ENCODE measurements at places on chromosomes 5 and 9.

GRCh38 chr5:96023518-96023917 lies 61.9 kb upstream of the ELL2 start:
- no peak for DNase-seq

DNA sequence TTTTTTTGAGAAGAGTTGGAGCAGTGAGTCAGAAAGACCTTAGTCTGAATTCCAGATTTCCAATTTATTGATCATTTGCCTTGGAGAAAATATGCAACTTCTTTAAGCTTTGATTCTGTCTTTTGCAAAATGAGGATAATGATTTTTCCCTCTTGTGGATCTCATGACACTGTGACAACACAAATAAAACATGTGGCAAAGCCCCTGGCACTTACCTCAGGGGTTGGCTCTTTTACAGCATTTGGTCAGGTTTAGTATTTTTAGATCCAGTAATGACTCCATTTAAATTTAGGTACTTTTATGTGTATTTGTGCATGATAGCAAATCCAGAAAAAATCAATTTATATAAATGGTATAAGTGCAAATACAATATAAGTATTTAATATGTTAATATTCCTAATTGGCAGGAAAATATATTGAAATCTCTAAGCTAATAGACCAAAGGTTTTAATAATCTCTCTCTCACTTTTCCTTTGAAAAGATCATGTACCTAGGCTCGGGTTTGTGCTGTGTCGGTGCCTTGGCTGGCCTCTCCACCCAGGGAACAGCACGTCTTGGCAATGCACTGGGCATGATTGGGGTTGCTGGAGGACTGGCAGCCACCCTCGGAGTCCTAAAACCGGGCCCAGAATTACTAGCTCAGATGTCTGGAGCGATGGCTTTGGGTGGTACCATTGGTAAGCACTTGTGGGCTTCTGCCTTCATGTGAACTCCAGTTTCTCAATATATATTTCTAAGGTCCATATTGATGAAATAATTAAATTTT lies 49.7 kb downstream of the NNT start:
- no peak for DNase-seq

GRCh38 chr9:137031904-137032640 lies at the start of gene FUT7:
Gene FUT7 (minus strand): TSS chr9:137032088. CDS start chr9:137031991, 97 bp downstream.
- DNase-seq = no peak

- DNase-seq = no peak
Observed at GRCh38 chr9:7509576-7510145, 289.9 kb downstream of the DMAC1 start.

DNA sequence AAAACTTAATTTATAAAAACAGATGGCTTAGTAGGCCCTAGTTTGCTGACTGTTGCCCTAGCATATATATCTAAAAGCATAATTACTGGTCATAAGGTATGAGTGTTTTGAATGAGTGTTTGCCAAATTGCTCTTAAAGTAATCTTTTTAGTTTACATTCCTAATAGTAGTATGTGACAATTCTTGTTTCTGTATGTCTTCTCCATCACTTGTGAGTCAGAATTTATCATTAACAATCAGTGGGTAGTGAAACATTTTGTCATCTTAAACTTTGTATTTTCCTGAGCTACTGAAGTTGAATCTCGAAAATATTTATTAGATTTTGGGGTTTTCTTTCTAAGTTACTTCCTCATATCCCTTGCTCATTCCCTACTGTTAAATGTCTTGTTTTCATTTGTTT lies 49.6 kb downstream of the APC start:
- no peak for DNase-seq

- DNase-seq = no peak
Observed at GRCh38 chr5:130402906-130403305, 498.6 kb downstream of the CHSY3 start.

DNA sequence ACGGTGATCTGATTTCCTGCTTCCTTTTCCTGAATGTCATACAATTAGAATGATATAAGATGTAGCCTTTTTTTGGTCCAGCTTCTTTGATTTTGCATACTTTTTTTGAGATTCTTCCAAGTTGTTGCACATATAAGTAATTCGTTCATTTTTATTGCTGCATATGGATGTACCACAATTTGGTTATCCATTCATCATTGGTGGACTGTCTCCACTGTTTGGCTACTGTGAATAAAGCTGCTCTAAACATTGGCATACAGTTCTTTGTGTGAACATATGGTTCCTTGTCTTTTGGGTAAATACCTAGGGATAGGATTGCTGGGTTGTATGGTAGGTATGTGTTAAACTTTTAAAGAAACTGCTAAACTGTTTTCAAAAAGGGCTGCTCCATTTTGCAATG lies 52.6 kb downstream of the OR1J1 start:
- DNase-seq = no peak

DNA sequence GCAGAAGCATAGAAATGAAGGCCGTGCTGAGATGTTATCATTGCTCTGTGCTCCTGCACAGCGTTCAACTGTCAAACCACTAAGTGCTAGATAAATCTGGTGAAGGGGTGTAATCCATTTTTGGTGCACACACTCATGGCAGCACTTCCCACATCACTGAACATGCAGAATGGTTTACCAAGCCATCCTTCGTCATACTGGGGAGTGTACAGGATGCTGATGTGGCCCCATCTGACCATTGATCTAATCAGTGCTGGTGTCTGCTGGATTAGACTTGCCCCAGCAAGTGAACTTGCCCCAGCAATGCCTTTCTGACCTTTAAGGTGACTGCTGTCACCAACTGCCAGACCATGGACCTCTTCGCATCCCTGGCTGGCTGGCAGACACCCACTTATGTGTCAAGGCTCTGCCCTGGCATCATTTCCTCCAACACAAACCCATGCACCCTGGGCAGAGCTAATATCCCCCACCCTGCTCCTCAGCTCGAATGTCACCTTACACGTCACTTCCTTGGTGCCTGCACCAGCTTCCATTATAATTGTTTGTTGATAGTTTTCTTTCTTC lies 4.2 kb upstream of the SEMA4D start:
- no peak for DNase-seq
